ENCODE measurements at places on chromosomes 1 and 21.

GRCh38 chr1:114253900-114254299 is 100.2 kb upstream of the SYT6 start:
- no peak for DNase-seq

DNA sequence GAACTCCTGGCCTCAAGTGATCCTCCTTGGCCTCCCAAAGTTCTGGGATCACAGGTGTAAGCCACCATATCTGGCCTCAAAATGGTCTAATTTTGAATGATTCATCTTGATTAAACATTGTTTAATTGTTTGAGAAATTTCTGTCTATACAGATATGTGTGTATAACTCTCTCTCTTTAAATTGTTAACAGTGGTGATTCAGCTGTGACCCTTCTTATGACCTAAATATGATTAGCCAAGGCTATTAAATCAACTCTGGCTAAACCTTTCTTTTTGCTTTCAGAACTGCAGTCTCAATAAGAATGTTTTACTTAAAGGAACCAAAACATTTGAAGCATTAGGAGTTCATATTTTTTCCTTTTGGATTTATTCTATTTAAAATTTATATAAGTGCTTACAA is 19.2 kb upstream of the B3GALT5 start:
- DNase-seq: no peak

GRCh38 chr1:246039584-246039983 is 467.5 kb downstream of the SMYD3 start:
- DNase-seq: no peak

DNA sequence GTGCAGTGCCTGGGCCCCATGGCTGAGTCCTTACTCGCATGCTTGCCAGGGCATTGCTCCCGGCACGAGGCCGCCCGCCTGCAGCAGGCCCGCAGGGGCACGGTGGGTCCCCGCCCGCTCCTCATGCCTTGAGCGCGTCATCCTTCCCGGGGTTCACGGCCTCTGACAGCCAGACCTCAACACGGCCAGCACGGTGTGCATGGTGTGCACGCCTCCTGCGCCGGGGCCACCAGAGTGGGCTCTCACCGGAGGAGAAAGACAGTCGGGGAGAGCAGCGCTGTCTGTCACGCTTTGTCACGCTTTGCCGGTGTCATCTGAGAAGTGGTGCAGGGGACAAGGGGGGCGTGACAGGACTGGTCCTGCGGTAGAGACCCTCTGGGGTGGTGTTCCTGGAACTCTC is 11.9 kb upstream of the COL18A1 start:
- DNase-seq: no peak

- DNase-seq: no peak
Measured at GRCh38 chr1:228871314-228872061, 136.2 kb downstream of the RHOU start.

GRCh38 chr1:33301273-33301984 is 19.5 kb downstream of the A3GALT2 start:
- DNase-seq: no peak

GRCh38 chr21:35924714-35925301 is 135.5 kb downstream of the SETD4 start:
- DNase-seq: peak; percentile 64

DNA sequence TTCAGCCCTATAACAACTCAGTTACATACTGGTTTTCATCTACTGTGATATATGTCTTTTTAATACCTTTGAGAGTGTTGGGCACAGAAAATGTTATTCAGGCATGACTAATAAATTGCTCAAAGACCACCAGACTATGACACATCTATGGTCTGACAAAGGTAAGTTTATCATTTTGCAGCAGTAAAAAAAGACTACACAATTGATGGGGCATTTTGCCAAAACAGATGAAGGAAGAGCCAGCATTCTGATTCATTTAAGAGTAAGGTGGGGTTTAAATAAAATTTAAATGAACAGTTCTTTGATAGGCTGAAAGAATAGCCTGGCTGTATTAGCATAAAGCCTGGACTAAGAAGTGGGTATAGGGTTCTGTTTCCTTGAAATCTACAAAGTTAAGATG is 8.8 kb upstream of the RNPC3 start:
- peak; percentile 36 for DNase-seq

- DNase-seq: peak; percentile 16
Measured at GRCh38 chr21:34890724-34891612, 158.1 kb downstream of the RUNX1 start.

DNA sequence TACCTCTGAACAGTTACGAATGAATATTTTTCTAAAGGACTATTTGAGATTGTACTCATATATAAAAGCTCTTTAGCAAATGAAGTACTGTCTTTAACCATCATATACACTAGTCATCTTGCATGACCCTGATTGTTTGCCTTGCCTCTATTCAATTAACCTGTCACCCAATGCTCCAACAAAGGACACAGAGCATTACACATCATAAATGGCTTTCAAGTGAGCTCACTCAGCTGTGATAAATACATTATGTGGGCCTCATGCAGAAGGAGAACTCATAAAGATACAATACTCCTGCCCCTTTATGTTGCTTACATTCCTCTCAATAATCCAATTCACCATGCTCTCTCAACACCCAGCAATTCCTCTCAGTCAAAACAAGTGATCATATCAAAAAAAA is 993.0 kb upstream of the PRMT6 start:
- DNase-seq: no peak

GRCh38 chr1:172708452-172708851 is 49.5 kb downstream of the FASLG start:
- DNase-seq: no peak

DNA sequence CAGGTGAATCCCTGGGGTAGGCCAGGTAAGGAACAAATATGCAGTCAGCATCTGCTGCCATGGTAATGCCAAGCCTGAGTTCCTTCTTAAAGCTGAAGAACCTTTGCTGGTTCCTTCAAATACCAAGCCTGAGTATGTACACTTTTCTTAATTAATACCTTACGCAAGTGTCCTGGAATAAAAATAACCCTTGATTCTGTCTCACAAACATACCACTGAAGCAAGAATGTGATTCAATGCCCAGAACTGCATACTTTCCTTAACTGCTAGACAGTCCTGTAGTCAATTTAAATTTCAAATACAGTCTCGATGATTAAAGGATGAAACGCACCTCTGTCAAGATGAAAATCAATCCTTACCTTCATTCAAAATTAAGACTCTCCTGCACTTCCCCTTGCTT is 634.0 kb upstream of the CHRM3 start:
- no peak for DNase-seq

DNA sequence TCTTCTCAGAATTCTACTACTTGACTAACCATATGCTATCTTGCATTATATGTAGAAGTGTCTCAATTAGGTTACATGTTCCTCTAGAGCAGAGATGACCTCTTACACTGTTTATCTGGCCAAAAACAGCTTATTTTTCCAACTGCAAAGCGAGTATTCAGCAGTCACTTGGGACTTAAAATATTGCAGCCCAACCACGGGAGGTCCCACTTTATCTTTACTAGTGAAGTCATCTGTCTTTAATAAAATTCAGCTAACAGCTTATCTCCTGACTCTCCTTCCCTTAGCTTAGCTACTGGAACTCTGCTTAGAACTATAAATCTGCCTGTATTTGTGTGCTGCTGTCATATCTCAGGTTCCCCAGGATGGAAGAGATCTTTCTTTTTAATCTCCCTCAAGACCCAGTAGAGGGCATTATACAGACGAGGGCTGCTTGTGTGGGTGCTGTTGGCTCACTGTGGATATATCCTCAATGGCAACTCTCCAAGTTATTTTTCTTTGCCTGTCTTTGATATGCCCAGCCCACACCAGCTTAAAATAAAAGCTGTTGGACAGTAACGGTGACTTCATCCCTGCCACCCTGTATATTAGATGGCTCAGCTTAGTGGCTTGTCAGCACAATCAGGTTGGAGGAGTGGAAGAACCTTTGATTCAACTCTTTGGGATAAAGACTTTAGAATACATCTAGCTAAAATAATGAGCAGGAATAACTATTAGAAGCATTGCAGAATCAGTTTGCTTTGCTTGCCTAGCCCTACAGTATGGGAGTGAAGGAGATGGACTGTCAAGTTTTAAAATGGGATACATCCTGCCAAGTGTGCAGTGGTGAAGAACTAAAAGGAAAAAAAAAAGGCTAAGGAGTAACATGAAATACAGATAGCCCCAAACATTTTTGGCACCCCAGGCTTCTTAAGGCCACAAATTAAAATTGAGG is 9.6 kb downstream of the ENSA start:
- peak; percentile 92 for DNase-seq

DNA sequence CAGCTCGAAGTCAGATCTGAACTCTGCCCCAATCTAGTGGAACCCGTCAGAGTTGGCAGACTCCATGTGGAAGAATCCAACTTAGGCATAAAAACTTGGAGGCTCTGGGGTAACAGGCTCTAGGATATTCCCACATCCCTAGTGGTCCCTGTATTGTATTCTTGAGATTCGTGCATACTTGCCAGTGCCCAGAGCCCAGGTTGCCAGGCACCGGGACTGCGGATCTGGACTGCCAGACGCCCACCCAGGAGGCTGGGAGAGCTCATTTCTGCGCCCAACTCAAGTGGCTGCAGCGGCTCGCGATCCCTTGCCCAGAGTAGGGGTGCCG is 1.1 kb downstream of the GRIK1 start:
- no peak for DNase-seq

- DNase-seq: no peak
Measured at GRCh38 chr1:161805399-161806197, 39.5 kb downstream of the ATF6 start.

- no peak for DNase-seq
Measured at GRCh38 chr1:3080053-3080955, 11.3 kb downstream of the PRDM16 start.

DNA sequence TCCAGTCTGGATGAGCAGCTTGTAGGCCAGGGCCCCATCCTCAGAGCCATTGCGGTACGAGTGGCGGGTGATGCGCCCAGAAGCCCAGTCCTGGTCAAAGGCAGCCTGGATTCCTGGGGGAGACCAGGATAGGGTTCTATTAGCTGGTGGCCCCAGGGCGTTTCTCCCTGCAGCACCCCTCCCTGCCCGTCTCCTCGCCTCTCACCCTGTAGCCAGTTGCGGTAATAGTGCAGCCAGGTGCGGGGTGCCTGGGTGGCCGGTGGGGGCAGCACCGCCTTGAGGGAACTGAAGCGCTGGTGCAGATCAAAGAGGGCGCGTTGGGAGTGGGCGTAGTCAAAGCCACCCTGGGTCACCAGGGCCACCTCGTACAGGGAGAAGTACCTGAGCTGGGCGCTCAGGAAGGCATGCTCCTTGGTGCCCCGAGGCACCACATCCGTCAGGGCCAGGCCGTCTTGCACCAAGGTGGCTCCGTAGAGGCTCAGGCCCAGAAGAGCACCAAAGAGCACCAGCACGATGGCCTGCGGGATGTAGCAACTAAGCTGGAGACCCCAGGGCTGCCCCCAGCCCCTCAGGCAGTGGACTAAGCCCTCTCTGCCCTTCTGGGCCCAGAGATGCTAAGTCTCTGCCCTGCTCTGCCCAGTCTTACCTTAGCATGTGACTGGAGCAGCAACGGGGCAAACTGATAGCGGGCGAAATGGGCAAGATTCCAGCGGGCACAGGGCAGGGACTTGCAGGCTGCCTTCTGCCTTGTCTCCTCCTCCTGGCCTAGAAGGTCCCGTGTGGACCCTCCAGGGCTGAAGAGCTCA is 15.7 kb downstream of the PTCH2 start:
- DNase-seq: no peak

- no peak for DNase-seq
Measured at GRCh38 chr1:228977741-228978140, 242.5 kb downstream of the RHOU start.

- DNase-seq: peak; percentile 45
Measured at GRCh38 chr1:192951691-192952460, 107.3 kb downstream of the UCHL5 start.

GRCh38 chr1:88463401-88463985 is 220.6 kb upstream of the PKN2 start:
- DNase-seq: no peak

GRCh38 chr1:168631671-168632400 is 55.4 kb downstream of the XCL1 start:
- no peak for DNase-seq

DNA sequence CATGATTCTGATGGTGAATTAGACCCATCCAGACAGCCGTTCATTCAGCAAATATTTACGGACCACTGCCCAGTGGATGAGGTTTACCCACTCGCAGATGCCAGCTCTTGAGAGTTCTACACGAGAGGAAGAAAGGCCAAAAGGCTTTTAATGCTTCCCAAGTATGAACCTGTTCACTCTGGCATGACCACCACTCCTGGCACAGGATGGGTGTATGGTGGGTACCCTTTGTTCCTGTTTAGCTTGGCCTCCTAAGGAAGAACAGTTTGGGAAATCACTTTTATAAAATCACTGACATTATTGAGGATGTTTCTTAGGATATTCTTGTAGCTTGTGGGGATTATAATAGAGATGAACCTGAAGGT is 67.2 kb downstream of the HMGB4 start:
- no peak for DNase-seq

DNA sequence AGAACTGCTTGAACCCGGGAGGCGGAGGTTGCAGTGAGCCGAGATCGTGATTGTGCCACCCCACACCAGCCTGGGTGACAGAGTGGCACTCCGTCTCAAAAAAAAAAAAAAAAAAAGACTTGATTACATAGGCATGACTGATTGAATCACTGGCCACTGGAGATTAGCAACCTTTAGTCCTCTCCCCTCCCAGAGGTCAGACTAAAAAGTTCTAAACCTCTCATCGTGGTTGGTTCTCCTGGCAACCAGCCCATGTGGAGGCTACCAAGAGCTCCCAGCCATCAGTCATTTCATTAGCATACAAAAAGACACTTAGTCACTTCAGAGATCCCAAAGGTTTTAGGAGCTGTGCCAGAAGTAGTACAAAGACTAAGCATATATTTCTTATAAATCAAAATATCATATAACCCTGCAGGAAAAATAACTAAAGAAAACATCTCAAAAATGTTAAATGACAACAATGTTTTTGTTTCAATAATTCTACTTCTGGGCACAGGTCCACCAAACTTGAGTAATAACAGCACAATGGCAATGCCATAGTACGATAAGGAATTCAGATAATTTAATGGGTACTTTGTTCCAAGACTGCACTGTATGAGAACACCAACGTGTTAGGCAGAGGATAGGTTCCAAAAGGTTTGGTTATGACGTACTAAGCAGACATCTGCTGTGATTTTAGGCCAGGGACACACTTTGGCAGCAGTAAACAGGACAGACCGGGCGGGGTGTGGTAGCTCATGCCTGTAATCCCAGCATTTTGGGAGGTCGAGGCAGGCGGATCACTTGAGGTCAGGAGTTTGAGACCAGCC is 18.1 kb downstream of the USP48 start:
- peak; percentile 75 for DNase-seq
